Neural crest cell (in vitro differentiated cells): ENCODE measurements at places on chromosomes 2 and 18. TPM values are rescaled to one million over a fixed set of nuclear protein-coding genes. Genes with fewer than 3 reads are reported as not detected.

DNA sequence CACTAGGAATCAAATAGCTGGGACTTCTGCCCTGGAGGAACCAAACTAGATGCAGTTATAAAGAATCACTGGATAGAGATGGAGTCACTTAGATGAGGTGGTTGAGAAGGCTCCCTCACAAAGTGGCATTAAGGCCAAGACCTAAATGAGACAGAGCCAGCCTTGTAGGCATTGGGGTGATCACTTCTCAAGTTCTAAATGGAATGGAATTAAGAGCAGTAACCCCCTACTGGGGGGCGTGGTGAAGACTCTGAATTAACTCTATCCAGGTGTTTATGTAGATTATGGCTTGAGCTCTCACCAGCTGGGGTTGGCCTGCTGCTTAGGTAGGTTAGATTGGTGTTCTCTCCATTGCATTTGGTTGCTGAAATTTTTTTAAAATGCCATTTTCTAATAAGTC lies 71.3 kb downstream of the TTC27 start:
- no peak overlapping the region for H3K4me3 ChIP-seq
- no peaks in the 10 kb centered on the region for H3K4me1 ChIP-seq
- H3K27me3 ChIP-seq = no peaks in the 10 kb centered on the region
- no peak overlapping the region for H3K27ac ChIP-seq
- DNase-seq = no peak
- H3K36me3 ChIP-seq = no peaks in the 10 kb centered on the region

DNA sequence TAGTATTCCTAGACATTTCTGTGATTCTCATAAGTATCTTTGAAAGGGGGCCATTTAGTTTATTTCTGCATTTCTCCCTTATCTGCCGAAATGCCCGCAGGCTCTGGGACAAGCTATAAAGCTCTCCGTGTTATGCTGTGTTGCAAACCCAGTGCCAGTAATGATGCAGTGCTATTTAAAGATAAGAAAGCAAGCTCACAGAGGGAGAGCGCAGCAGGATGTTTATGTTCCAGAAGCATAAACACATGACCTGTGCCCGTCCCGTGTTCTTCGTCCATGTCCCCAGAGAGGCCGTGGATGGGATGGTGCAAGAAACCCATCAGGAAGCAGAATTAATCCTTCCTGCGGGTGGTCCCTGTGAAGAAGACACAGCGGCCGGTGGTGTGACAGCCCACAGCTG lies 99.4 kb downstream of the NEDD4L start:
- no peak overlapping the region for H3K4me3 ChIP-seq
- H3K27ac ChIP-seq = no peak overlapping the region
- no peaks in the 10 kb centered on the region for H3K27me3 ChIP-seq
- peaks cover 58% of the 10 kb centered on the region for H3K4me1 ChIP-seq
- no peak for DNase-seq
- no peaks in the 10 kb centered on the region for H3K36me3 ChIP-seq

DNA sequence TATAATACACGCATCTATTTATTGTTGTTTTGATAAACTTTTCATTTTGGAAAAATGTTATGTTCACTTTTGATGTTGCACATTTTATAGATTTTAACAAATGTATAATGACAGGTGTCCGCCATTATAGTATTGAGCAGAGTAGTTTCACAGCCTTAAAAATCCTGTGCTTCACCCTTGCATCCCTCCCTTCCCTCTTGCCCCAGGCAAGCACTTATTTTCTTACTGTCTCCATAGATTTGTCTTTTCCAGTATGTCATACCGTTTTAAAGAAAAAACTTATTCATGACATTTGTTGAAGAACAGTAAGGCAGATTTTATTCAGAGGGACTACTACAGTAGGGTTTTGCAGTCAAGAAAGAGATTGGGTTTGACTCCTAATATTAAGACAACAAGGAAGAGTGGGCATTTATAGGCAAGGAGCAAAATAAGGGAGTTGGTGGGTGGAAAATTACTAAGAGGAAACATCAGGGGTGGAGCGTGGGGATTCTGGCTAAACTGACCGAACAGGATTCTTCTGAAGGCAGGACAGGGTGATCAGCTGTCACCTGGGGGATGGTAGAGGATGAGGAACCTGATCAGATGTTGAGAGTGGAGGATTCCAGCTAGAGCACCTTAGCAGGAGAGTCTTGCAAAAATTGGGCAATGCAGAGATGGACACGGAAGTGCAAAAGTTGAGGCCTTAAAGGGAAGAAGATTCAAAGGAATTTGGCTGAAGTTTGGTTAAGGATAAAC lies 108.8 kb downstream of the NCK2 start:
- no peak for DNase-seq
- peaks cover 10% of the 10 kb centered on the region for H3K4me1 ChIP-seq
- H3K27ac ChIP-seq = peak overlapping the region; percentile 70
- H3K36me3 ChIP-seq = peaks cover 15% of the 10 kb centered on the region
- no peaks in the 10 kb centered on the region for H3K27me3 ChIP-seq

GRCh38 chr2:24117902-24118301 lies 5.2 kb downstream of the PFN4 start:
- no peaks in the 10 kb centered on the region for H3K27me3 ChIP-seq
- peaks cover 17% of the 10 kb centered on the region for H3K4me1 ChIP-seq
- no peak for DNase-seq
- H3K27ac ChIP-seq = no peak overlapping the region
- peaks cover 3% of the 10 kb centered on the region for H3K36me3 ChIP-seq
- no peak overlapping the region for H3K4me3 ChIP-seq

DNA sequence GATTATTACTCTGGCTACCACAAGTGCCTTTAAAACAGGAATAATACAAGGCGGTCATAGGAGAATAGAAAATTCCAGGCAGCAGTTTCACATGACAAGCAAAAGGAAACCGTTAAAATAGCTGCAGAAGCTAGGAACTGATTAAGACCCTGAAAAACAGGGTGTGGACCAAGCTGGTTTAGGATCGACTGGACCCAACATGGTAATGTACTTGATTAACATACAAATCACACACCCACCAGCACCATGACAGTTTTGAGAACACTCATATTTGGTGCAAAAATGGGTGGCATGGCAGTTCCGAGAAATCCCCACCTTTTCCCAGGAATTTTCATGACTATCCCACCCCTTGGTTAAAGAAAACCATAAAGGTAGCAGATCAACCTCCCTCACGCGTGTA lies 51.9 kb upstream of the TMEM163 start:
- H3K27me3 ChIP-seq = no peaks in the 10 kb centered on the region
- H3K4me1 ChIP-seq = peaks cover 8% of the 10 kb centered on the region
- H3K27ac ChIP-seq = no peak overlapping the region
- DNase-seq = no peak
- H3K4me3 ChIP-seq = no peak overlapping the region

GRCh38 chr18:71951001-71951400 lies 593.1 kb downstream of the CBLN2 start:
- no peaks in the 10 kb centered on the region for H3K36me3 ChIP-seq
- DNase-seq = no peak
- H3K4me3 ChIP-seq = no peak overlapping the region
- peaks cover 8% of the 10 kb centered on the region for H3K27me3 ChIP-seq

Gene XIRP2
- total RNA-seq = 0.05 TPM in 1 of 2 replicates, not detected in the other

DNA sequence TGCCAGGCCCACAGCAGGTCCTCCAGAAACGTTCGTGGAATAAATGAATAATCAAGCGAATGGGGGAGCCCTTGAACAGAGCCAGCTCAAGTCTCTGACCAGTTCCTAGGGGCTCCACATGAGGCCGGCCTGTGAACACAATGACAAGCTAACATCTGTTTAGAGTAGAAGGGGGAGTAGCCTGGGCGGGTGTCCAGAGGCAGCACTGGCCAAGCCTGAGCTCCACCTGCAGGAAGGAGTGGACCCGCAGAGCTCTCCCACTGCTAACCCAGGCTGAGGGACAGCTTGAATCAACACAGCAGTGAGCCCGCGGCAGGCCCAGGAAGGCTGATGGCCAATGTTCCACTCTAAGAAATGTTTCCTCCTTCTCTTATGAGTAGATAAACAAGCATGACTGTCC lies 234.8 kb upstream of the RAB6C start:
- H3K36me3 ChIP-seq = no peaks in the 10 kb centered on the region
- H3K27me3 ChIP-seq = peaks cover 2% of the 10 kb centered on the region
- H3K27ac ChIP-seq = no peak overlapping the region
- H3K4me3 ChIP-seq = no peak overlapping the region
- no peaks in the 10 kb centered on the region for H3K4me1 ChIP-seq

GRCh38 chr18:23550898-23551297 lies 35.4 kb downstream of the NPC1 start:
- H3K27me3 ChIP-seq = no peaks in the 10 kb centered on the region
- H3K36me3 ChIP-seq = peaks cover 31% of the 10 kb centered on the region
- no peak for DNase-seq
- H3K27ac ChIP-seq = peak overlapping the region; percentile 63
- no peak overlapping the region for H3K4me3 ChIP-seq

GRCh38 chr2:158616480-158617000 lies 159.8 kb downstream of the PKP4 start:
- H3K4me3 ChIP-seq = no peak overlapping the region
- peak overlapping the region; percentile 64 for H3K27ac ChIP-seq
- no peaks in the 10 kb centered on the region for H3K27me3 ChIP-seq
- peaks cover 4% of the 10 kb centered on the region for H3K4me1 ChIP-seq
- H3K36me3 ChIP-seq = peaks cover 3% of the 10 kb centered on the region
